ENCODE measurements at places on chromosomes 12 and 14.
A peak's percentile ranks its signal among the peaks of the same experiment; 100 is the strongest.

DNA sequence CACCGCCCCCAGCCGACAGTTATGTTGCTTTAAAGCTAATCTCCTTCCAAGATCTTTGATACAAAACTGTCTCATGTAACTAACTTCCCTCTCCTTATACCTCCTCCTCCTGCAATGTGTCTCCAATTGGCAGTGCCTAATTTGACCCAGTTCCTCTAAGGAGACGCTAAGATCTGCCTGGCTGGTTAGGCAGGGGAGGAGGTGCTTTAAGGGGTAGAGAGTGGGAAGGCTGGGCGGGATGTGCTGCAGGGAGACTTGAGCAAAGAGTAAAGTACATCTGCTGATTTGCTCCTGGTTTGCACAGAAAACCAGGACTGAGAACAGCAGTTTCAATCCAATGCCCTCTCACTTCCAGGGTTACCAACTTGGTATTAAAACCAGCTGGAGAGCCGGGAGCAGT is 7.4 kb upstream of the IKZF4 start:
- H3K4me1 ChIP-seq = no peaks in the 10 kb centered on the region
- H3K27ac ChIP-seq = peak overlapping the region; percentile 48
- H3K27me3 ChIP-seq = no peaks in the 10 kb centered on the region
- no peak for DNase-seq
- no peak overlapping the region for H3K4me3 ChIP-seq
- H3K36me3 ChIP-seq = no peaks in the 10 kb centered on the region

DNA sequence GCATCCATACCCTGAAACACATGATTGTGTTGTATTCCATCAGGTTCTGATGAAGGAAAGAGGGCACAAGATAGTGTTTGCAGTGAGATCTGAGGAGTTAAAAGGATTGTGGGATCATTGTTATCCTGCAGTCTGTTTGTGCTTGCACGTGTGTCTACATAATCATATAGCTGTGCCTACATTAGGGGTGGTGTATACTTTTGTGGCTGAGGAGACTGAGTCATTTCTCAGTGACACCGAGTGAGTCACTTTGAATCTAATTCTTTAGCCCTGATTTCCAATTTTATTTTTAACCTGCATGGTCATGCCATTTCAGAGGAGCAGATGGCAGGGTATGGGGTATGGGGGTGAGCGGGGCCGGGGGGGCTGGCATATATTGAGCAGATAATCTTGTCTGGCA is 133.2 kb downstream of the ANO4 start:
- H3K27ac ChIP-seq = no peak overlapping the region
- H3K4me3 ChIP-seq = no peak overlapping the region
- H3K36me3 ChIP-seq = no peaks in the 10 kb centered on the region
- no peak for DNase-seq

- no peak overlapping the region for H3K4me3 ChIP-seq
- H3K4me1 ChIP-seq = no peaks in the 10 kb centered on the region
- no peak overlapping the region for H3K27ac ChIP-seq
These were observed 135.0 kb upstream of the AMIGO2 start for GRCh38 chr12:47214771-47215170.

DNA sequence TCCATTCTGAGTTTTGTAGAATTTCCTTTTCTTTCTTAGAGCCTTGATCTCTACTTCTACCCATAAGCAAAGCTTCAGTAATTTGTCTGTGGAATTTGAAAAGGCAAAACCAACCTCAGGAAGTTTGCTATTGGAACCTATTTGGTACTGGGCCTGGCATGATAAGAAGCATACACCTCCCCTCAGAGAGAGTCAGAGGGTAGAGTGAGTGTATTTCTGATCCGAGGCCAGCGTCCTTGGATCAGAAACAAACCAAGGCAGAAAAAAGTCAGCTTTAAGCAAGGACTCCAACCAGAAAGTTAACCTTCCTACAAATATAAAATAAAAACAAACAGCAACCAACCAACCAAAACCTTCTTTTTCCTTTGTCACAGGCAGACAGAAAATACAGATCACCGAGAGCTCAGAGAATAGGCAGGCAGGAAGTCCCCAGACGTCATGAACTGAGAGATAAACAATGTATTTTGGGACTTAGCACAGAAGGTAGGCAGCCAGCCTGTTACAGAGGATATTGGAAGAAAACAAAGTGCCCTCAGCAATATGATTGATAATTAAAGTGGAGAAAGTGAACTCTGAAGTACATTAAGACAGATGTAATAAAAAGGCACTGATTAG is 141.5 kb downstream of the NEDD1 start:
- H3K4me3 ChIP-seq = no peak overlapping the region
- H3K27ac ChIP-seq = no peak overlapping the region
- H3K4me1 ChIP-seq = no peaks in the 10 kb centered on the region
- DNase-seq = no peak

DNA sequence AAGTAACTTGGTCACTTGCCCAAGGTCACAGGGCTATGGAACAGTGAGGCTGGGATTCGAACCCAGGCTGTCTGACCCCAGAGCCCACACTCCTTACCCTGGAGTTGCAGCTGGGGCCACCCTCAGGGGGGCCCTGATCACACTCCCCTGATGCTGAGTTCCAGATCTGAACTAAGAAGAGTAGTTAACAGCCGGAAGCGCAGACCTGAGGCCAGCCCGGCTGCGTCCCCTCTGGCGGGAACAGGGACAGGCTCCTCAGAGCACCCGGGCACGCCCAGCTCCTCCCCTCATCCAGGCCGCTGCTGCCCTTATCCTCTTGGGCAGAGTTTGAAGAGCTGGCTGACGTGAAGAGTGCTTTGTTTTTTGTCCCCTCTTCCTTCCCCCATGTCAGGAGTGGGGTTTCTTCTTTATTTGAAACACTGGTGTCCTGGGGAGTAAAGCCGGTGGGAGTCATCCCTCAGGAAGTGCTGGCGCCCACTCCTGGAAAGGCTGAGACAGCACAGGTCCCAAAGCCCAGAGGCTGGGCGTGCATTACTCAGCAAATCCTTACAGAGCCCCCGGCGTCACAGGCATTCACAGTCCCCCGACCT is 8.7 kb downstream of the PHB2 start:
- H3K4me1 ChIP-seq = peaks cover 8% of the 10 kb centered on the region
- peak; percentile 55 for DNase-seq
- peak overlapping the region; percentile 98 for H3K27ac ChIP-seq
- H3K27me3 ChIP-seq = no peaks in the 10 kb centered on the region
- no peaks in the 10 kb centered on the region for H3K36me3 ChIP-seq
- peak overlapping the region; percentile 76 for H3K4me3 ChIP-seq

- no peak for DNase-seq
- no peak overlapping the region for H3K27ac ChIP-seq
- no peaks in the 10 kb centered on the region for H3K27me3 ChIP-seq
- H3K4me3 ChIP-seq = no peak overlapping the region
- no peaks in the 10 kb centered on the region for H3K4me1 ChIP-seq
These were observed 30.7 kb downstream of the KIF21A start for GRCh38 chr12:39412210-39412609.

DNA sequence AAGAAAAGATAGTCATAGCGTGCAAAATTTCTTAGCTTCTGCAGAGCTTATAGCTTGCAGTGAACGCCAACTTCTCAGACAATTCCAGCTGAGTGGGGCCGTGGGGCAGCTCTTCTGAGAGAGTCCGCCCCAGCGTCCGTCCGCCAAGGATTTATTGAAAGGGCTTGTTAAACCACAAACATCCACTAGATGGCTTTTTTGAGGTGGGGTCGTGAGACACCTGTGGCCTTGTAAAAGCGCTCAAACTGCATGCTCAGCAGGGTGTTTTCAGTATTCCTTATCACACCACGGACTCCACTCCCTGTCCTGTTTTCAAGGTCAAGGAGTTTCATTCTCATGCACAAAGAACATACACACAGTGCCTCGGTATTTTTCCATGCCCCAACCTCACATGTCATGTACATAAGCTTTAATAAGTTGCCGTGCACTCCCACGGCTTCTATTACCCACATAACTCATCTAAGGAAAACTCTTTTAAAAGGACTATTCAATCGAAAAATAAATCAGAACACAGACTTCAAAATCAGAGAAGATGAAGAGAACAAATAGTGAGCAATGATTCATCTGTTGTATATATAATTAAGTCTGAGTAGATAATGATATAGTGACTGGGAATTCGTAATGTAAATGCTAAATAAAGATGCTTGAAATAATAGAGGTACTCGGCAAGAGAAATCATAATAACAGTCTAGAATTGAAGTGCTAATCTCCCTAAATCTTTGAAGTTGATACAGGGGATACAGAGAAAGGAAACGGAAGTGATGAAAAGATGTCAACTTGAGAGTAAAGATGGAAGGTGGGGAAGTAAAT is 46.7 kb downstream of the WBP11 start:
- H3K4me1 ChIP-seq = no peaks in the 10 kb centered on the region
- no peak overlapping the region for H3K4me3 ChIP-seq
- no peaks in the 10 kb centered on the region for H3K36me3 ChIP-seq
- H3K27ac ChIP-seq = no peak overlapping the region
- no peak for DNase-seq

DNA sequence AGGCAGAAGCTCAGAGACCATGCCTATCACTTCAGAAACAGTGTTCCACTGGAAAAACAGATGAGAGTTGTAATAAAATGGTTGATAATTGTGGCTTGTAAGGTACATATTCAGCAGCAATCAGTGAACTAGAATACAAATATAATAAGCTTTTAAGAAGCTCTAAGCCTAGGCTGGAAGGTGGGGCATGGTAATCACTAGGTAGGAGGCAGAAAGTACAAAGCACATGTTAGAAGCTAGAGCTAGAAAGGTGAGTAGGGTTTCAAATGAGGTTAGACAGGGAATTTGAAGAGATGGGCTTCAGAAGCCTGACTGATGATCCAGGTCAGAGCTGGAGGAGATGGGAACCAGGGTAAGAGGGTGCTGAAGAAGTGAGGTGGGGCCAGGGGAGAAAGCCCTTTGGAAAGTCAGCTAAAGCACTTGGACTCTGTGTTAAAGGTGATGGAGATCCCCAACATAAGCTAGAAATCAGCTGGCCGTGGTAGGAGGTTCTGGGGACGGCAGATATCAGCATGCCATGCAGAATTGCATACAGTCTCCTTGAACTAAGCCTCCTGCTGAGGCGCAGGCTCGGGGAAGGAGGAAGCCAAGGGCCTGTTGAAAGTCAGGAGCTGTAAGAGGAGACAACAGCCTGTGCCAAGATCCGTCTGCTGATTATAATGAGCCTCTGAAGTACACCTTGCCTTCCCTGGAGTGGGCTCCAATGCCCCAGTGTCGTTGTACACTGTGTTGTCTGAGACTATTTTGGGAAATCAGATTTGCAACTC is 659.4 kb downstream of the BCL11B start:
- DNase-seq = no peak
- H3K4me1 ChIP-seq = no peaks in the 10 kb centered on the region
- no peak overlapping the region for H3K4me3 ChIP-seq
- no peaks in the 10 kb centered on the region for H3K36me3 ChIP-seq

DNA sequence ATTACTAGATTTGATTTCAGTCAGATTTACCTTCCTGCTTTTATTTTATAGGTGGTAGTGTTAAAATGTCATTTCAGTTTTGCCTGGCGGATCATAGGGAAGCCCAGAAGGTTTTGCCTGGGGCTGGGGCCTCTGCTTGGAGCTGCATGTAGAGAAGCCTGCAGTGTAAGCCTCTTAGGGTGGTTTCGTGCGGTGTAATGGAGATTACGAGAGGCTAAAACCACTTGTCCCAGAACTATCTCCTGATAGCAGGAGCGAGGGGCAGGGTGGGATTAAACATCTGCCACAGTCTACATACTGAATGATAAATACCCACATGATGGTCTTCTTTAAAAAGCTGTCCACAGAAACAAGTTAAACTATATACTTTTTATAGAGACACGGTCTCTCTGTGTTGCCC is 35.0 kb upstream of the DICER1 start:
- H3K4me3 ChIP-seq = no peak overlapping the region
- no peaks in the 10 kb centered on the region for H3K36me3 ChIP-seq
- no peak overlapping the region for H3K27ac ChIP-seq
- no peaks in the 10 kb centered on the region for H3K4me1 ChIP-seq

DNA sequence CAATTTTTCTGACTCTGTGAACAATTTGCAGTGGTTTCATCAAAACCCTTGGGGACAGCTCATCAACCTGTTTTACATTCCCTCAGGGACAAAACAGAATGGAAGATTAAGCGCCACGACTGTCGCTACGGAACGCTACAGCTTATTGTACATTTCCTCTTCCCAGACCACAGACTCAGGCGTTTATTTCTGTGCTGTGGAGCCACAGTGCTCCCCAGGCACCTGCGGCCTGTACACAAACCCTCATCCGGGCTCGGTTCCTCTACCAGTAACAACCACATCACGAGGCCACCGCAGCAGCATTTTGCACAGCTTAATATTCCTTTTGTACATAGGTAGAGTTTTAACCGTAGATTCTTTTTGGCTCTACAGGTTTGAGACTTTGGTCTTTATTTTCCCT is 397.4 kb upstream of the OR4E1 start:
- H3K36me3 ChIP-seq = no peaks in the 10 kb centered on the region
- H3K4me3 ChIP-seq = no peak overlapping the region
- no peaks in the 10 kb centered on the region for H3K27me3 ChIP-seq

GRCh38 chr12:120041386-120042231 is 52.6 kb downstream of the BICDL1 start:
- H3K27me3 ChIP-seq = no peaks in the 10 kb centered on the region
- H3K36me3 ChIP-seq = no peaks in the 10 kb centered on the region
- DNase-seq = no peak

GRCh38 chr14:61574514-61574807 is 120.9 kb upstream of the HIF1A start:
- peaks cover 11% of the 10 kb centered on the region for H3K4me1 ChIP-seq

DNA sequence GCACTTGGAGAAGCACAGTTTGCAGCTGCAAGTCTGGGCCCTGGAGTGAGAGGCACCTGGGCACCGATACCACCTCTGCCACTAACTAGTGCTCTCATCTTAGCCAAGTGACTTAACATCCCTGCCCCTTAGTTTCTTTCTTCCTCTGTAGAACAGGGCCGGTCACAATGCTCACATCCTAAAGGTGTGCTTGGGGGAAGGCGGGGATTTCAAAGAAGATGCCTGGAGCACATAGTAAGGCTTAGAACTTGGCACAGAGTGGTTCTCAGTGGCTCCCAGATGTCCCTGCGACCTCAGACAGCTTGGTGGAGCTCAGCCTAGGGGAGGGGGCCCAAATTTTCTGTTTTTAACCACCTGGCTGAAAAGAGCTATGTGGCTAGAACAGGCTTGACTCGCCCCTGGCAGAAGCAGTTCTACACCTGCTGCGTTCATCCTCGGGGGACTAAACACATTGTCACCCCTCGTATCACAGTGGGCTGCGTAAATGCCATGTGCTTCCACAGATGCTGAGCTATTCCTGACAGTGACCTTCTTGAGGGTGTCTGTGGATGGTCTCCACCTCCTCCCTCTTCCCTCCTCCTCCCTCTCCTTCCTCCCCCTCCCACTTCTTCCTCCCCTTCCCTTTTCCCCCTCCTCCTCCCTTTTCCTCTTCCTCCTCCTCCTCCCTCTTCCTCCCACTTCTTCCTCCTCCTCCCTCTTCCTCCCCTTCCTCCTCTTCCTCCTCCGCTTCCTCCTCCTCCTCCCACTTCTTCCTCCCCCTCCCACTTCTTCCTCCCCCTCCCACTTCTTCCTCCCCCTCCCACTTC is 112.1 kb downstream of the PHETA1 start:
- H3K4me3 ChIP-seq = no peak overlapping the region
- H3K36me3 ChIP-seq = no peaks in the 10 kb centered on the region
- H3K27ac ChIP-seq = no peak overlapping the region
- no peaks in the 10 kb centered on the region for H3K27me3 ChIP-seq
- no peak for DNase-seq
